Body of pancreas (tissue), 4 donors: ENCODE measurements at places on chromosomes 11 and 22.
A peak's percentile ranks its signal among the peaks of the same experiment; 100 is the strongest.

DNA sequence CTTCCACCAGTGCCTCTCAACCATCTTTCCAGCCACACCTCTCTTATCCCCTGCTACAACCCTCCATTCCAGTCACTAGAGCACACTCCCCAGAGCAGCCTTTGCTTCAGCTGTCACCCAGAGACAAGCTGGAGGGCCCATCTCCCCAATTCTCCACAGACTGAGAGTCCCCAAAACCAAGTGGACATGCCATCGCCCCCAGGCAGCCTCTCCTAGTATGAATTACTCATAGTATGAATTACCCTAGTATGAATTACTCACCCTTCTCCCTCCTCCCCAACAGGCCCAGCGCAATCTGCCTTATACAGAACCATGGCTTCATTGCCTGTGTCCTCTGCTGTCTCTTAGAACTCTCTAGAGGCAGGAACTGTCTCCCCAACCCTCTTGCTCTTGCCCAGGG is 24.8 kb downstream of the MYH9 start:
- DNase-seq: no peak

DNA sequence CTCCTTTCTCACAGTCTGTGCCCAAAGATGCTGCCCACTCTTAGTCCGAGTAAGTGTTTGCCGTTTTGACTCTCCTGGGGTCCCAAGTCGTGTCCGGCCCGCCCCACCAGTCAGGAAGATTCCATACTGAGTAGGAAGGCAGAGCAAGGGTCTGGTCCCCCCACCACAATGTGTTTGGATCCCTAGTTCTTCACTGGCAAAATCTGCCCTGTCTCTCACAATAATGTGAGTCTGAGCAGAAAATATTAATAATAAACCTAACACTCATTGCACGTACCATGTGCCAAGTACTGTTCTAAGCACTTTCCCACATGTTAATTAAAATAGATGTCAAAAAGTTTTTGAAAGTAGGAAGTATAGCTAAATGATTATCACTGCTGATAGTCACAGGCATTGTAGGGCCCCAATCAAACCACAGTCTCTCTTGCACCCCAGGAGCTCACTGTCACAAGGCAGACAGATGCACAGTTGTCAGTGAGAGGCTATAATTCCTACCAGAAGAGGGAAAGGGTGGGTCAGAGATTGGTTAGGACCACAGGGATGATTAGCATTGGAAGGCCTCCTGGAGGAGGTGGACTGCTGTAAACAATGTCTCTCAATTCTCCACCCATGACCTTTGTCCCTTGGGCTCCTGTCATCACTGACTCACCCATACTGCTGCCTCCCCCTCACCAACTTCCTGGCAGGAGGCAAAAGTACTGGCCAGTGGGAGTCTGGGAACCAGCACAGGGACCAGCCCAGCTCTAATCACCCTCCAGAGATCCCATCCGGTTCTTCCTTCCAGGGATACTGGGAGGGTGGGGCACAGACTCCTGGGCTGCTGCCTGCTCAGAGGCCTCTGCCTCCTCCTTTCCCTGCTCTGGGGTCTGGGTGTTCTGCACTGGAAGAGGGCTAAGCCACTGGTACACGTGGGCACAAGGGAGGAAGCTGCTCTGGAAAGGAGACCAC is 1.0 kb upstream of the POLD4 start:
- DNase-seq: peak; percentile 86

DNA sequence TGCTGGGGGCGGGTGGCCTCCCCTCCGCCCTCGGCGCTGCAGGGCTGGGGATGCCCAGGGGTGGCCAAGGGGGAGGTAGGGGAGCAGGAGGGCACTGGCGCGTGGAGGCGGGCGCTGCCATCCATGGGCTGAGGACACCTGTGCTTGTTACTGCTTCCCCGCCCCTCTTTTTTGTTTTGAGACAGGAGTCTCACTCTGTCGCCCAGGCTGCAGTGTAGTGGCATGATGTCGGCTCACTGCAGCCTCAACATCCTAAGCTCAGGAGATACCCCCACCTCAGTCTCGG is 683 bp upstream of the FADS3 start:
- DNase-seq: no peak

GRCh38 chr11:86977441-86978050 is 22.4 kb upstream of the FZD4 start:
- no peak for DNase-seq

DNA sequence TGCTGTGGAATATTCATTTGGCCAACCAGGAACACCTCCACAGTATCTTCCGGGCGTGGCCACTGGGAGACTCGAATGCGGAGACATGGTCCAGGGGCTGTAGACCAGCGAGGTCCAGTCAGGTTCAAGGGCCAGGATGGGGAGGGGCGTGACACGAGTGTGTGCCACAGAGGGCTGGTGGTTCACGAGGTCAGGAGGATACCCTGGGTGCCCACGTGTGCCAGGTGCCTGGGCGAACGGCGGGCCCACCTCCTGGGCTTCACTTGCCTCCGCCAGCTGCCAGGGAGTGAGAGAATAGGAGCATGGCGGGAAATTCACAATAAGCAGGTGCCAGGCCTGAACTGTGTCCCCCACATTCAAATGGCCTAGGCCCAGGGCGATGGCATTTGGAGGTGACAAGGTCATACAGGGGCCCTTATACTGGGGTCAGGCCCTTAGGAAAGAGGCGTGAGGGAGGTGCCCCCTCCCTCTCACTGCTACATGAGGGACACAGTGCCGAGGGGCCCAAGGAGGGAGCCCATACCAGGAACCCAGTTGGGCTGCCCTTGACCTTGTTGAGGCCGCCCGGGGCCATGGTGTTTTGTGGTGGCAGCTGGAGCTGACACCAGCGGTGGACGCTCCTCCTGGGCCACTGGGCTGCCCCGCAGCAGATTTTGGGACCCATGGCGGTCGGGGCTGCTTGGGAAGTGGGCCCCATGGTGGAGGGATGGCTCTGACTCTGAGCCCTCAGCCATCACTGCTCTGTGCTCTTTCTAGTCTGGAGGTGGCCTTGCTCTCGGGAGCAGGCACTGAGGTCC is 1268.9 kb downstream of the BRD1 start:
- DNase-seq: no peak

- DNase-seq: no peak
These were observed 16.9 kb downstream of the CSF2RB start for GRCh38 chr22:36930041-36930935.

DNA sequence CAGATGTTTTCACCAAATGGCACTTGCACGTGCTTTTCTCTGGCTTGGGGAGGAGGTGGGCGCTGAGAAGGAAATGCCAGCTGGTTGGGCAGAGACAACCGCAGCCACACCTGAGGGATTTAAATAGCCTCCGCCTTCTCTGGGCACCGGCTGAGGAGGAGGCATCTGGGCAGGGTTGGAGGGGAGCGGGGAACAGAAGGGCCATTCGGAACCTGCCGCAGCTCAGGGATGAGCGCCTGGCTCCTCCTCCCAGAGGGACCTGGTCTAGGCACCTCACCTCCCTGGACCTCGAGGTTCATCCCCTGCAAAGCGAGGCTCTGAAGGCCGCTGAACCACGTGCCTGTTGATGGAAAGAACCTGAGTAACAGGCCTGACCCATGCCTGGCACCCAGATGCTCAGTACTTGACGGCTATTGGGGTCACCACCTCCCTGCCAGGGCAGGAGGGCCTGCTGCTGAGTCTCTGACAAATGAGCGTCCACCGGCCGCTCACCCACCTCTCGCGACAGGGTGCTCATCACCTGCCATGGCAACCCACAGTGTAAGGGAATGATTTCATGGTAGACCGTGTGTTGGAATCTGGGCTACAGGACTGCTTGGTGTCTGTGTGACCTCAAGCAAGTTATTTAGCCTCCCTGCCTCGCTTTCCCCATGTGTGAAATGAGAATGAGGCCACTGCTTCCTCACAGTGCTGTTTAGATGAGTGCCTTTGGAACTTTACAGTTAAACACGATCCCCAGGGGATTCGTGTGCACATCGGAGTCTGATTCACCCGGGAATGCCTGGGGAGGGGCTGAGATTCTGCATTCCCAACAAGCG is 2.0 kb upstream of the KDELR3 start:
- no peak for DNase-seq

- DNase-seq: no peak
These were observed 56.8 kb downstream of the FCHSD2 start for GRCh38 chr11:73085189-73085875.

DNA sequence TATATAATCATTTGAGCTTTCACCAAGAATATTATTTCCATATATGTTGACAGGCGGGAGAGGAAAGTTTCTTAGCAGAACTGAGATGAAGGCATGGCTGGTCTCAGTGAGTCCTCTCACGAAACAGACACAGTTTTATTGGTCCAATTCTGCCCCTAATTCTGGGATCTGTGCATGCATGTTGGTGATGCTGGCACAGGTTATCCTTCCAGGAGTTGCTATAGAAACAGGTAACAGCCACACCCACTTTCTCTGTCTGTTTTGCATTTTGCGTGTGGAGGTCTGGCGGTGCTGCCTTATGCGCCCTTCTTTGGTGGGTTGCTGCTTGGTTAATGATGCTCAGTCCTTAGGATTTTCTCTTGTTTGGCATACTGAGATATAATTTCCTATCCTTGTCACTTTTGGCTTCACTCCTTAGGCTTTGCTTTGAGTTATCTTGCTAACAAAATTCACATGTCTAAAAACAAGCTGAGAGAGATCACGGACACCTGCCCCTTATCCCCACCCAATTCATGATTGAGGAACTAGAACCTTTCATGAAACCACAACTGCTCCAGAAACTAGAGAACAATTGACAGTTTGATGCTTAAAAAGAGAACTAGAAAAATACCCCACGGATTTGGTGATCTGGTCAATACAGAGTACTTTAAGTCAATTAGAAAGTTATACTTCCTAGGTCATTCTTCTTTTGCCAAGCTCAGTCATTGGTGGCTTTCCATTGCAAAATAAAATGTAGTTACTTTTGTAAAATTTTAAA is 189.3 kb downstream of the FAT3 start:
- DNase-seq: no peak

DNA sequence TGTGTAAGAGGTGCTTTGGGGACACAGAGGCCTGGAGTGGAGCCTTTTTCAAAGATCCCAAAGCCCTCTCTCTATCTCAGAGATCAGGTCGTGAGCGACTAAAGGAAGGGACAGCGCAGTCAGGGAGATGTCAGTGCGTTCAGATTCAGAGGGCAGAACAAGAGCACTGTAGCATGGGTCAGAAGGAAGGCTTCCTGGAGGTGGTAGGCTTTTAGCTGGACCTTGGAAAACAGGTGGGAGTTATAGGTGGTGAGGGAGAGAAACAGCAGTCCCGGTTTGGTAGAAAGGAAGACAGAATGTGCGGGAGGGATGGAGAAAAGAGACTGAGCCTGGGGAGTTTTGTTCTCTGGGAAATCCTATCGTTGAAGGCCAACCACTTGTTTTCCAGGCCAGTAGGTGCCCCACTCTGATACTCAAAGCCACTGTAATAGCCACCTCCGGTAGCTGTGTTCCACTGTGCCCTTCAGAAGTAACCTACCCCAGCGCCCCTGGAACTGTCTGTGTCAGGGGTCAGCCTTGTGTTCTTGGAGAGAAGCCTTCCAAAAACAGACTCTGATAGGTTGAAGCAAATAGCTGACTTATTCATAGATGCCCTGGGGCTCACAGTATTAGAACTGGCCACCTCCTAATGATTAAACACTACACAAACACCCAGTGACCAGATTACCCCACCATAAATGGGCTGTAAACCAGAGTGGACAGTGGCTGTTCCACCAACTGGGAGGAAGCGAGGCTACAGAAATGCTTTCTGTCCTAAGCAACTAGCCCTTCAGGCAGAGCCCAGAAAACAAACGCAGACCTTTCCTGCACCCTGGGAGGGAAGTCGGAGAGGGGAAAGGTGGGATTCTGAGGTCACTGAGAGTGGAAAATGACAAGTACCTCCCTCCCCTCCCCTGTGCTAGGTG is 157.7 kb downstream of the DBX1 start:
- peak; percentile 36 for DNase-seq

GRCh38 chr22:26050079-26050478 is 119.2 kb upstream of the SEZ6L start:
- DNase-seq: no peak

DNA sequence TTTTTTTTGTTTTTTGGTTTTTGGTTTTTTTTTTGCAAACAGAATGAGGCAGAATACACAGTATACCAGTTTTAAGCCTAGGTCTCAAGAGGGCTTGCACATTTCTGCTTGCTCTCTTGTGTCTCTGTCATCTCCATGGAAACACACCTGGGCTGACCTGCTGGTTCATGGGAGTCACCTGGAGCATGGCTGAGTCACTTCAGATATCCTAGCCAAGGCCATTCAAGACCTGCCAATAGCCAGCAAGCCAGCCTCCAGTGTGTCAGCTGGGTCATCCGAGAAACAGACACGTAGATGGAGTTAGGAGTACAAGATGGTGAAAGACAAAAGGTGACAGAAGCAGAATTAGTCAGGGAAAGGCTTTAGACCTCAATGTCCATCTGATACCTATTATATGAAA is 124.2 kb upstream of the SEZ6L start:
- DNase-seq: peak; percentile 12

DNA sequence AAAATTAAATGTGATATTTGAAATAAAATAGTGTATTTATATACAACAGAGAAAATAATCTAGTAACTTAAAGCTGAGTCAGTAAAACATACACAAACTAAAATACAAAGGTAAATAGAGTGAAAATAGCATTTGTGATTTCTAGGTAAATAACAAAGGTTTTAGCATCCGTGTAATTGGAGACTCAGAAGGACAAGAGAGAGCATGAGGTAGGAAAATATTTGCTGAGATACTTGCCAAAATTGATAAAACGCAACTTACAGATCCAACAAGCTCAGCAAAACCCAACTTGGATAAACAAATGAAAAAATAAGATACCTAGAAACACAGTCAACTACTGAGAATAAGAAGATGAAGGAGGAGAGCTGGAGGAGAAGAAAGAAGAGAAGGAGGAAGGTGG is 634.7 kb upstream of the CCDC179 start:
- DNase-seq: no peak

DNA sequence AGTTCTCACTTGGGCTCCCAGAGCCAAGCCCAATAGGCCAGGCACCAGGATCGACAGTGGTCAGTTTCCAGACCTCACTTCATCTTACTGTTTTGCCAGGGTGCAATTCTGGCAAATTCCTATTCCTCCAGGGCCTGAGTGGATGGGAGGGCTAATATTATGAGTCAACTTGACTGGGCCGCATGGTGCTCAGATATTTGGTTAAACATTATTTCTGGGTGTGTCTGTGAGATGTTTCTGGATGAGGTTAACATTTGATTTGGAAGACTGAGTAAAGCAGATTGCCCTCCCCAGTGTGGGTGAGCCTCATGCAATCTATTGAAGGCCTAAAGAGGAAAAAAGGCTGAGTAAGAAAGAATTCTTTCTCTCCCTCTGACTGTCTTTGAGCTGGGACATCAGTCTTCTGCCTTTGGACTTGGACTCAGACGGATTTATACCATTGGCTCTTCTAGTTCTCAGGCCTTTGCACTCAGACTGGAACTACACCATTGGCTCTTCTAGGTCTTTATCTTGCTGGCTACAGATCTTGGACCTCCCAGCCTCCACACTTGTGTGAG is 132.9 kb upstream of the ZBED5 start:
- DNase-seq: no peak

GRCh38 chr11:132045107-132045506 is 674.7 kb downstream of the NTM start:
- no peak for DNase-seq

DNA sequence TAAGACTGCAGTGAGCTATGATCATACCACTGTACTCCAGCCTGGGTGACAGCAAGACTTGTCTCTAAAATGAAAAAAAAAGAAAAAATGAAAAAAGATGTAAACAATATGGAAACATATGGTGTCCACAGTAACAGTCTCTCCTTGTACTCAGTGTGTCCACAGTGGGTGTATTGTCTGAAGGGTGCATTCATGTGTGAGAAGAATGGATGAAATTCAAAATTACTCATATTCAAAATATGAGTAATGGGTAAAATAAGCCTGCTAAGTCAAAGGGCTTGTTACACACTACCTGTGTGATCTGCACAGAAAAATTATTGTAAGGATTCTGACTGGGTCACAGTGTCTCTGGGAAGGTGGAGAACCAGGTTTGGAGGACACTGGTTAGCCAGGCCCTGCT is 26.9 kb downstream of the PPFIA1 start:
- no peak for DNase-seq
